ENCODE measurements at places on chromosomes 7 and 10.

DNA sequence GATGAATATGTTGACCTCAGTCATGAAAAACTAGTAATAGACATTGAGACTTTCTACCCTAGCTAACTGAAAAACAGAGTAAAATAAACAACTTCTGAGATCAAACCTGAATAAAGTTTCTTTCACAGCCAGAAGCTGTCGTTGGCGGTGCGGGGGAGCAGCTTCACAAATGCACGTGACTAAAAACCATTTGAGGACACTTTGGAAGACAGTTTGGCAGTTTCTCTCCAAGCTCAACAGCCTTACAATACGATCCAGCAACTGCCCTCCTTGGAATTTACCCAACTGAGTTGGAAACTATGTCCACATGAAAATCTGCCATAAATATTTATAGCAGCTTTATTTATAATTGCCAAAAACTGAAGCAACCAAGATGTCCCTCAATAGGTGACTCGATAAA, 63.1 kb downstream of the CYTH3 start:
- DNase-seq: no peak

DNA sequence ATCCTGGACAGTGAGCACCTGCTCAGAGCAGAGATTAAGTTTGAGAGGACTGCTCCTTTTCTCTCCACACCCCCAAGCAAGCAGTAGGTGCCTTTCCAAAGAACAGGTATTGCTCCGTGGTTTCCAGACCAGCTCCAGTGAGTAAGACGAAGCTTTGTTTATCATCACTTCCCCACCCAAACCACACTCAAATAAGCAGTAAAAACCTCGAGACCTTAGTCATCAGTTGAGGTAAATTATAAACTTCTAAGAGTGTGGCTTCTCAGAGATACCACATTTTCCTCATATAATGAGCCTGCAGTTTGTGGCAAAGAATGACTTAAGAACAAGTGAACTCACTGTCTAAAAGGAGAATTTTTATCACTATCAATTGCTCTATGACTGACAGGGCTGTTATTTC, 50.0 kb upstream of the GRB10 start:
- no peak for DNase-seq

GRCh38 chr10:93600446-93601145, 439 bp downstream of the RBP4 start:
- no peak for DNase-seq

GRCh38 chr10:69443354-69443753, 7.9 kb upstream of the TSPAN15 start:
- no peak for DNase-seq

DNA sequence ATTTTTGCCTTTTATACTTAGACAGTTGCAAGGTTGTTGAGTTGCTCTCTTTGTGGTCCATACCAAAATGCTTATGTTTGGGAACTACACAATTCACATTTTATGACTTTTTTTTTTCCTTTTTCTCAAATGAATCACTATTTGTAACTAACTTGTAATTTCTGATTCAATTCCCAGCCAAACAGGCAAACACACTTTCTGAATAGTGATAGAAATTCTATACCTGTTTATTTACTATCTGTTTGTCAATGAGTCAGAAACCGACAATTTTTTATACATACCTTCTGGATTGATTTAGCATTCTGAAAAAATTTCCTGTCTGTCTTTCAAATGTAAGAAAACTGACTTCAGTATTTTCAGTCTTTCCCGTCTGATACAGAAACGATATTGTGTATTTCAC, 69.1 kb downstream of the MBL2 start:
- DNase-seq: no peak

DNA sequence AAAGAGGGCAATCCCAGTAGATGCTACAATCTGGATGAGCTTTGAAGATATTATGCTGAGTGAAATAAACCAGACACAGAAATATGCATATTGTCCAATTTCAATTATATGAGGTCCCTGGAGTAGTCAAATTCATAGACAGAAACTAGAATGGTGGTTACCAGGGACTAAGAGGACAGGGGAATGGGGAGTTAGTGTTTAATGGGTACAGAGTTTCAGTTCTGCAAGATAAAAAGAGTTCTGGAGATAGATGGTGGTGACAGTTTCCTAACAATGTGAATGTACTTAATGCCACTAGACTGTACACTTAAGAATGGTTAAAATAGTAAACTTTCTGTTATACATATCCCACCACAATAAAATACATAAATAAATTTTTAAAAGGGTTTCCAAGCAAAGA, 236.6 kb downstream of the ELMO1 start:
- DNase-seq: no peak

GRCh38 chr7:142445019-142445686, 187.3 kb upstream of the PRSS58 start:
- no peak for DNase-seq

GRCh38 chr10:14116021-14116420, 214.7 kb downstream of the FRMD4A start:
- no peak for DNase-seq

DNA sequence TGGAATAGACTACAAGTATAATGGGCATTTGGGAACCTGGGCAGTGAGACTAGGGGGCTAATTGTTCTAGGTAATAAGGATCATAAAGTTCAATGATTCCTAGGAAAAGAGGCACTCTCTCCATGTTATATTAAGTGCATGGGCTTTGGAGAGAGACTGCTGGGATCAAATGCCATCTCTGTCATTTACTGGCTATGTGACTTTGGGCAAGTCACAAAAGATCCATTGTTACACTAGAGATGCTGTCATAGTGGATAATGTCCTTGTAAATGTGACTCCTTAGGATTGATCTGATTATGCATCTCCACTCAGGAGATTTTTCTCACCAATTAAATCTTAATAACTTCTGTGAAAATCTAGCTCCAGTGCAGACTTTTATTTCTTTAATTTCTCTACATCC, 156.3 kb upstream of the CACNA2D1 start:
- DNase-seq: no peak

DNA sequence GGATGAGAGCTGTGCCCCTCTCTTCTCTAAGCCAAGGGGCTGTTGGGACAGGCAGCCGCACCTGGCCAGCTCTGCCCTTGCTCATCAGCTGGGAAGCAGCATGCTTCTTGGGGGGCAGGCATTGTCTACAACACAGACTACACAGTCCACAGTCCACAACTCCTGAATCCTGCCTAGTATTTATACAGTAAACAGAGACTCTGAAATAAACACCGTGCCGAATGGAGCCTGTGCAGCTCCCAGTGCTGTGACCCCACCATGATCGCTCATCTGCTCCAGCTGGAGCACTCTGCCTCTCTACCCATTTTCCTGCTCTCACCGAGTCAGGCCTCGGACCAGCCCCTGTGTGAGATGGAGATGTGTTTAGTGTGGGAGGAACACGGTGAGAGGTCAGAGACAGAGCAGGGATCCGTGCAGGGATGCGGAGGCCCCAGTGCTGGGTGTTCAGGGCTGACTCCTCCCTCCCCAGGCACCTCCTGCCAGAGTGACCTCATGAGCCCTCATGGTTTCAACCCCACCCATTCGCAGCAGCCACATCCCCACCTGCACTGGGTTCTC, 608.0 kb downstream of the DNAJB6 start:
- no peak for DNase-seq

DNA sequence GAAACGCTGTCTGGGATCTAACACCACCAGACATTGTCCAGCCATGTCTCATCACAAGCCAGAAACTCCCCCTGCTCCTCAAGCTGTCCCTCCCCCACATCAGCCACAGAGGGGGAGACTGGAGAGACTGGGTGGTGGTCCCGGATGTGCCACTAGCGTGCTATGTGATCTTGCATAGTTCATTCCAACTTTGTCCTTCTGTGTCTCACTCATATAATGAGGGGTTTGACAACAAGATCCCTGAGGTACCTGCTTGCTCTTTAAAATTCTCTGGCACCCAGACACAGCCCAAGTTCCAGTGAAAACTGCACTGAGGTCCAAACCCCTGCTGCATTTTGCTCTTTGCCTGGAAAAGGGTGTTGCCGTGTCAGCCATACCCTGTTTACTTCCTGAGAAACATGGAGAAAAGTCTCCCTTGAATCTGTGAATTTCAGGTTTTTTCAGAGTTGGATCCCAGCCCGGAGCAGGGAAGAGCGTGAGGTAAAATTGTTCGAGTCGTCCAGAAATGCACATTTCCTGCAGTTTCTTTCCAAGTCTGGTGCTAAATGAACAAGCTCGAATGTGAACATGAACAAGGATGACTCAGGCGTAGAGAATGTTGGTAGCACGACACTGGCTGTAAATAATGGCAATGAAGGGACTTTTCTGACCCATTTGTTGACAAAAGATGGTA, 156.6 kb downstream of the CCDC3 start:
- no peak for DNase-seq

DNA sequence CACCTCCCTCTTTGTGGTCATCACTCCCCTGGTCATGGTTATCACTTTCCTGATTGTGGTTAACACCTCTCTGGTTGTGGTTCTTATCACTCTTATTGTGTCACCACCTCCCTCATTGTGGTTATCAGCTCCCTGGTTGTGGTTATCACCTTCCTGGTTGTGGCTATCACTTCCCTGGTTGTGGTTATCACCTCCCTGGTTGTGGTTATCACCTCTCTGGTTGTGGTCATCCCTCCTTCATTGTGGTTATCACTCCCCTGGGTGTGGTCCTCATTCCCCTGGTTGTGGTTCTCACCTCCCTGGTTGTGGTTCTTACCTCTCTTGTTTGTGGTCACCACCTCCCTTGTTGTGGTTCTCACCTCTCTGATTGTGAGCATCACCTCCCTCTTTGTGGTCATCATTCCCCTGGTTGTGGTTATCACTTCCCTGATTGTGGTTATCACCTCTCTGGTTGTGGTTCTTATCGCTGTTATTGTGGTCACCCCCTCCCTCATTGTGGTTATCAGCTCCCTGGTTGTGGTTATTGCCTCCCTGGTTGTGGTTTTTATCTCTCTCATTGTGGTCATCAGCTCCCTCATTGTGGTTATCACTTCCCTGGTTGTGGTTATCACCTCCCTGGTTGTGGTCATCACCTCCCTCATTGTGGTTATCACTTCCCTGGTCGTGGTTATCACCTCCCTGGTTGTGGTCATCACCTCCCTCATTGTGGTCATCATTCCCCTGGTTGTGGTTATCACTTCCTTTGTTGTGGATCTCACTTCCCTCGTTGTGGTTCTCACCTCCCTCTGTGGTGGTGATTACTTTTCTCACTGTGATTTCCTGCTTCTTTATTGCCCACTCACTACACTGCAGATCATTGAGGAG, 106.7 kb downstream of the GPR26 start:
- no peak for DNase-seq

DNA sequence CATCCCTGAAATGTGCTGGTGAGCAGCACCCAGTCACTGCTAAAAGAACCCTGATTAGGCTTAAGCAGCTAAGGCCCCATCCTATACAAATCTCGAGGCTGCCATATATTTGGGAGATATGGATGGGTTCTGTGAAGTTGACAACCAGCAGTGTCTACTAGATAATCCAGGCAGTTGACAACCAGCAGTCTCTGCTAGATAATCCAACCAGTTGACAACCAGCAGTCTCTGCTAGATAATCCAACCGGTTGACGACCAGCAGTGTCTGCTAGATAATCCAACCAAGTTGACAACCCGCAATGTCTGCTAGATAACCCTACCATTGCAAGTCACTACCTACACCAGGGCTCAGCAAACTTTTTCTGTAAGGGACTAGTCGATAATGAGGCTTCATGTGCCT, 58.3 kb upstream of the KDM7A start:
- no peak for DNase-seq

DNA sequence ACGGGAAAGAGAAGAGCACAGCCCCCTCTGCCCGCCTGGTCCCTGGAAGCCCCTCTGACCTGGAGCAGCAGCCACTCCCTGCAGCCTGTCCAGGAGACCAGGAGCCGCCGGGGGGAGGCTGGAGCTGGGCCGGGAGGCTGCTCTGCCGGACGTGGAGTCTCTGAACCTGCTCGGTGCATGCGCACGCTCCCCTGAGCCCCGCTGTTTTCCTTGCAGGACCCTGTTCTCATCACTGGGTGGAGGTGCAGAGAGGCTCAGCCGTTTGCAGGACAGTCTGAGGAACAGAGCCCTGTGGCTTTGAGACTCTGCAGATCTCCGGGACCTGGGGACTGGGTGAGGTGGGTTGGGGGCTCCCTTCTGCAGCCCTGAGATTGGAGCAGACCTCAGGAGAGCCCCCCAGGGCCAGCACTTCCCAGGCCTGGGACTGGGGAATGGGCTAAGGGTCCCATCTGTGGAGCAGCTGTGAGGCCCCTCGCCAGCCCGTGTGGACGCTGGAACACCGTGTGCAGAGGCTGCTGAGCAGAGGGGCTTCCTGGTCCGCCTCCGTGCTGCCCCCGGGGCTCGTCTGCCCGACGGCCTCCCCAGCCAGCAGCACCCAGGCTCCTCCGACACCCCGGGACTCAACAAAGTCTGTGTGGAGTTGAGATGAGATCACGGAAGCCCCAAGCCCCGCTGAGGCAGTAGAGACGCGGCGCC, 48.5 kb upstream of the ADGRA1 start:
- DNase-seq: no peak

- DNase-seq: no peak
These were observed 15.6 kb upstream of the SLC25A13 start for GRCh38 chr7:96337519-96337918.

DNA sequence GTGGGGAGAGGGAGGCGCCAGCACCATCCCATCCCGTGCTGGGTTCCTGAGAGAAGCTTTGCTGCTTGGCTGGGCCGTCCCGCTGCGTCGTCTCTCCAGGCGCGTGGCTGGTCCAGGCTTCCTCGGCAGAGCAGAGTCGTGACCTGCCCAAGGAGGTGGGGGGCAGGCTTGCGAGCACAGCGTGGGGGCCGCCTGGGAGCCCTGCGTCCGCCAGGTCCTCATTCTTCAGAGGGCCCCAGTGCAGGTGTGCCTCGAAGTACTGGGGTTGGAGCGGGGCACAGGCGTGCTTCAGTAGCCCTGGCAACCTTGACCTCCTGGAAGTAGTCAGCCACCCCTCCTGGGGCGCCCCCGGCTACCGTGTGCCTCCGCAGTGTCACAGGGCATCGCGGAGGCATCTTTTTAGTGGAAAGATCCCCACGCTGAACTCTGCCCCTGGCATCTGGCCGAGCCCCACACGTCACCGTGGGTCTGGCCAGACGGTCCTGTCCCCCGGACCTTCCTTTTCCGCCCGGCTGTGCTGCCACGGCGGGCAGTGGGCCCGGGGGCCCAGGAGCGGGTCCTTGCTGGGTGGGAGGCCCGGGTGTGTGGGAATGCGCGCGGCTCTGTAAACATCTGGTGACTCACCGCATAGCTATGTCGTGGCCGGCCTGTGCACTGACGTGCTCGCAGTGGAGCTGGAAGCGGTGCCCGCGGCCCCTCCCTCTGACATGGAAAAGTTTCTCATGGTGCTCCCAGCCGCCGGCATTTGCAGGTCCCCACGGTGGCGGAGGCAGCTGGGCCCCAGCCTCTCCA, 6.4 kb downstream of the MAFK start:
- no peak for DNase-seq

GRCh38 chr10:68861253-68861652, 33.9 kb downstream of the STOX1 start:
- DNase-seq: no peak

DNA sequence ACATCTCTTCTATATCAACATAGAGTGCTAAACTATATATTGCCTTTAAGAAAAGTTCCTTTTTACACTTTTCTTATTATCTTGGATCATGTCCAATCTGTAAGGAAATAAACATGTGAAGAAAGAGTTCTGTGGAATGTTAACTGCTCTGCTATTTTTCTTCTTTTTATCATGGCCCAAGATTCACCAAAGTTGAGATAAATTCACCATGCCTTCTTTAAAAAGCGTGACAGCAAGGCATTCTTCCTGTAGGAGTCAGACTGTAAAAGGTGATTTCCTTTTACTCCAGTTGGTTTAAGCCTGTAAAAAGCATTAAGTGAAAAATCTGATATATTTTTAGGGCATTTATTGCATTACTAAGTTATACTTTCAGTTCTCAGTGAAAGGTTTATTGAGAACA, 165.7 kb upstream of the FZD1 start:
- no peak for DNase-seq
